Activated CD4-positive, alpha-beta memory T cell treated with anti-CD3 and anti-CD28 coated beads, Interleukin-2, amount 10 ng/mL, durations not matched to agents 7 days and 5 days (primary cell): ENCODE measurements at places on chromosomes 1 and 21. TPM values are rescaled to one million over a fixed set of nuclear protein-coding genes. Genes with fewer than 3 reads are reported as not detected.

Gene LCE2B
- total RNA-seq: not detected

Gene TFF3
- not detected for total RNA-seq

Gene HOOK1
- 0.98 TPM for total RNA-seq

Gene IPO9
- 49.5 TPM for total RNA-seq

Gene ZSWIM5
- total RNA-seq: 0.38 TPM

Gene FLVCR1
- total RNA-seq: 11.7 TPM

Gene TFF2
- total RNA-seq: not detected

Gene ETV3L
- not detected for total RNA-seq

Gene B3GALT2
- total RNA-seq: 4.1 TPM

Gene IFI44L
- total RNA-seq: 430 TPM

Gene AIRE
- 0.48 TPM for total RNA-seq

Gene DR1
- total RNA-seq: 100 TPM

Gene VAMP4
- 31.3 TPM for total RNA-seq

Gene RAB3B
- total RNA-seq: 0.08 TPM

Gene FNDC10
- 2.6 TPM for total RNA-seq

Gene PTGER3
- not detected for total RNA-seq

Gene INAVA
- total RNA-seq: not detected

Gene RHD
- total RNA-seq: not detected

Gene FMN2
- total RNA-seq: not detected

Gene C1QC
- not detected for total RNA-seq

Gene ADAMTS4
- 0.83 TPM for total RNA-seq

Gene TEX38
- total RNA-seq: not detected

Gene CFH
- total RNA-seq: 22.9 TPM

Gene SLC25A34
- total RNA-seq: 1.4 TPM

Gene CACNA1S
- not detected for total RNA-seq

Gene LCE6A
- not detected for total RNA-seq

Gene KCND3
- not detected for total RNA-seq

Gene FAAH
- 4.0 TPM for total RNA-seq

Gene H3-3A
- total RNA-seq: 480 TPM

Gene CLCA2
- total RNA-seq: not detected

Gene LCE2C
- not detected for total RNA-seq

Gene TIE1
- not detected for total RNA-seq

Gene CXADR
- total RNA-seq: 0.65 TPM

Gene PIGV
- total RNA-seq: 16.9 TPM

Gene RAB13
- 0.43 TPM for total RNA-seq

Gene TNFSF4
- 0.83 TPM for total RNA-seq

Gene LCE3E
- total RNA-seq: not detected

Gene RPL5
- 660 TPM for total RNA-seq

Gene MRPL55
- 43.9 TPM for total RNA-seq

Gene CLCA4
- total RNA-seq: not detected

Gene NUF2
- 69.9 TPM for total RNA-seq

Gene RRAGC
- total RNA-seq: 20.6 TPM

Gene TFF1
- total RNA-seq: not detected

Gene LORICRIN
- not detected for total RNA-seq

Gene HSD3B1
- not detected for total RNA-seq

Gene AGO3
- 22.2 TPM for total RNA-seq

Gene ERVH48-1
- total RNA-seq: not detected

Gene LRRC3
- total RNA-seq: 3.8 TPM

Gene TLCD4
- total RNA-seq: not detected
